ENCODE measurements at places on chromosomes 7 and 10.

GRCh38 chr7:37411444-37412034, 37.1 kb downstream of the ELMO1 start:
- DNase-seq: no peak

GRCh38 chr7:143487566-143487965, 9.9 kb downstream of the TAS2R41 start:
- DNase-seq: no peak

DNA sequence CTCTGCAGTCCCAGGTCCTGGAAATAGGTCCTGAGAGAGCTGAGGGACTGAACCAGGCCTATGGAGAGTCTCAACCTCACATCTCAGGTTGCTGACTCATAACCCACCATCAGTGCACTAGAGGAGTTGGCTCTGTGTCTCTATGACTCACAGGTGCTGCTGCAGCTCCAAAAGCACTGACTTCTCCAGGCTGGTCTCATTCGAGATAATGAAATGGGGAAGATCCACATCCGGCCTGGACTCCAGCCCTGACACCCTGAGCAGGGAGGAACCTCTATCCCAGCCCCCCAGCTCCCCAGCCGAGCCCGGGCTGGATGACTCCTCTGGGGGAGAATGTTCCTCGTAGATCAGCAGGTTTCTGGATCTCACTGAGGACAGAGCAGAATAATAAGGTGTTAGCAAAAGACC, 35.5 kb upstream of the DGKI start:
- DNase-seq: no peak

- no peak for DNase-seq
Measured at GRCh38 chr10:125419831-125420230, 259.5 kb upstream of the CTBP2 start.

DNA sequence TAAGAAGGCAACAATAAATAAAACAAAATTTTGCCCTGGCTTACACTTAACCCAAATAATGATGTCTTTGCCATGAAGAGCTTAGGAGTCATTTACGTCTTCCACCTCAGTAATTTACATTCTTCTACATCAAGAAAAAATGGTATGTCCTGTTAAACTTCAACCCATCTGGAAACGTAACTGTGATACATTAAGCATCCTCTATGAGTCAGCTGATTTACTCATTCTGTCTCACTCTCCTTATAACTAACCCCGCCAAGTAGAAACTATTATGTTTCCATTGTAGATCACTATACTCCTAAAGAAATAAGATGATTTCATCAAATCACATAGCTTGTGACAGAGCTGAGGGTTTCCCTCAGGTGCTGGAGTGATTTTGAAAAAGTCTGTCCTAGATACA, 330.7 kb downstream of the CDC14C start:
- DNase-seq: no peak

DNA sequence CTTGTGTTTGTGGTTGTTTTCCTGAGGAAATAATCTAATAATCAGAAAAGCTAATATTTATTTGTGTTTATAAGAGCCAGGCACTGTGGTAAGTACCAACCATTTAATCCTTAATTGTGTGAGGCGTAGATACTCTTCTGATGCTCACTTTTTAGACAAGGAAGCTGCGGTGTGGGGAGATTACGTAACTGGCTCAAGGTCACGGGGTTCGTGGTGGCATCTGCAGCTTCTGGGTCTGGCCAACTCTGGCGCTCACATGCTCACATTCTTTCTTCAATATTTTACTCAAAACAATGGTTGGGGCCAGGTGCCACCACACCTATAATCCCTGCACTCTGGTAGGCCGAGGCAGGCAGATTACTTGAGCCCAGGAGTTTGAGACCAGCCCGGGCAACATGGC, 77.6 kb downstream of the RALA start:
- no peak for DNase-seq

DNA sequence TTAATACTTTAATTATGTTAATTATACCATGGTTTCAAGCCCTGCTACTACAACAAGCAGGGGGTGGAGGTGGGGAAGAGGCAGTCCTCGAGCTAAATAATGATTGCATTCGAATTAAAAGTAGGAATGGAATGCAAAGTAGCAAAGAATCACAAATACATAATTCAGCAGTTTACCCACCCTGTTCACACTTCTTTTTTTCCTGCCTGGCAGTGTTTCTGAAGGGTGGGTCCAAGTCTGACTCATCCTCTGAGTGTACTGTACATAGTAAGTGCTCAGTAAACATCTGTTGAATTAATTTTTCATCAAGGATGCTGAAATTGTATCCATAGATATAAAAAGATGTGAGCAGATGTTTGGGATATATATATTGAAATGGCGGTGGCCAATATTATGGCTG, 778.8 kb downstream of the LRMDA start:
- DNase-seq: no peak

GRCh38 chr7:50310956-50311355, 6.4 kb downstream of the IKZF1 start:
- no peak for DNase-seq

DNA sequence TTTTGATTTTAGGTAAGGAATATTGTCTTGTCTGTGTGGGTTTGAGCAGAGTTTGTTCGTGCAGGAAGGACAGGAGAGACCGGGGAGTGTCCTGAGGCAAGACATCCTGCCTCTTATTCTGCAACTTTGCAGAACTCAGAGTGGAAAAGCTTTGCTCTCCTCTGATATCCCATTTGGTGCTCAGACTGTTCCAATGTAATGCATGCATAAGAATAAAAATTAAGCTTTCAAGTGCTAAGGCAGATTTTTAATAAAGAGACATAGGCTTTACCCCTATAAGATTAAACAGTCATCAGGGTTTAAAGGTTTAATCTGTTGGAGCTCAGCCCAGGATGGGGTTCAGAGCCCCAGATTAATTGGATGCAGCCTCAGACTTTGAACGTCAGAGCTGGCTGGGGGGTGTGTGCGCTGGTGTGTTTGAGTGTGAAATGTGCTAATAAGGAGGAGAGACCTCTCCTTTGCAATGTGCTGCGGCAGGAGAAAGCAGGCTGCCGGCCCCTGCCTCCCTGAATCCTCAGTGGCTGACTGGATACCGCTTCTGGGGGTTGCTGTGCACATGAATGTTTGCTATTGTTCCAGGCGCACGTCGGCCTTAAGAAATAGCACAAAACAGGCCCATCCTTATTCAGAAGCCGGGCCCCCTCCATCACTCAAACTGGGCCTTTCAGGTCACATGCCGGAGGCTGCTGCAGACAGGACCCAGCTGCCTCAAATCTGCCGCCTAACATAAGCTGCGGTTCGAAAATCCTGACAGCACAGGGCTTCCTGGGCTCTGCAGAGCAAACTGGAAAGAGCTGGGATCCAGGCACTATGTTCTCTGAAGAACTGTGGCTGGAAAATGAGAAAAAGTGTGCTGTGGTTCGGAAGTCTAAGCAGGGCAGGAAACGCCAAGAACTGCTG, 84.1 kb upstream of the PRR15 start:
- DNase-seq: peak; percentile 45

All from anterior cingulate cortex (tissue), 58 donors.